Small intestine (tissue), 16 donors: ENCODE measurements at places on chromosomes 7 and 10.

DNA sequence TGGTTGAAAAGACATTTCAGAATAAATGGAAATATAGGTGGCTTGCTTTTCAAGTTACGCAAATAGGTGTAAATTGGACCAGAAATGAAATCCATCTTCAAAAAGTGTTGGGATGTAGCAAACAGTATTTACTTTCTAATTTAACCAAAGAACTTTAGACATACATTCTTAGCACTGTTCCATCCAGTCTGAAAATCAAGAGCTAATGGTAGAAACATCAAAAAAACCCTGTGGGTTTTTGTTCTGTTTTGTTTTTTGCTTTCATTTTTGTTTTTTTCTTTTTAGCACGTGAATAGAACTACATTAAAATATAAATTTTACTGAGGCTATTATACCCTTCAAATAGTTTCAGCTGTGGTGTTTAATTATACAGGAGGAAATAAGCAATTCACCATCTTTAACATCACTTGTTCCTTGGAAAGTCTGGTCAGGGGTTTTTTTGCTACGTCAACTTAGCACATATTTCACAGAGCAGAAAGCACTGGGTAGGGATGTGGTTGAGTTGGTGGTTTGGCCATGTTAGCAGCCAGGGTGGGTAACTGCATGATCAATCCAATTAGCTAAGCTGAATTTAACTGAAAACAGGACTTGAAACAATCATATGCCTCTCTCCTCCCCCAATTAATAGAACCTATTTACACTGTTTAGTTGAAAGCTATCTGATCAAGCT lies 275.4 kb upstream of the PFKP start:
- DNase-seq = no peak

- peak; percentile 52 for DNase-seq
These were observed 6.2 kb downstream of the PIK3AP1 start for GRCh38 chr10:96714031-96714590.

GRCh38 chr10:8049045-8049864 lies 5.2 kb upstream of the GATA3 start:
- peak; percentile 46 for DNase-seq

GRCh38 chr10:14592026-14592425 lies 182.7 kb downstream of the FAM107B start:
- DNase-seq = no peak

DNA sequence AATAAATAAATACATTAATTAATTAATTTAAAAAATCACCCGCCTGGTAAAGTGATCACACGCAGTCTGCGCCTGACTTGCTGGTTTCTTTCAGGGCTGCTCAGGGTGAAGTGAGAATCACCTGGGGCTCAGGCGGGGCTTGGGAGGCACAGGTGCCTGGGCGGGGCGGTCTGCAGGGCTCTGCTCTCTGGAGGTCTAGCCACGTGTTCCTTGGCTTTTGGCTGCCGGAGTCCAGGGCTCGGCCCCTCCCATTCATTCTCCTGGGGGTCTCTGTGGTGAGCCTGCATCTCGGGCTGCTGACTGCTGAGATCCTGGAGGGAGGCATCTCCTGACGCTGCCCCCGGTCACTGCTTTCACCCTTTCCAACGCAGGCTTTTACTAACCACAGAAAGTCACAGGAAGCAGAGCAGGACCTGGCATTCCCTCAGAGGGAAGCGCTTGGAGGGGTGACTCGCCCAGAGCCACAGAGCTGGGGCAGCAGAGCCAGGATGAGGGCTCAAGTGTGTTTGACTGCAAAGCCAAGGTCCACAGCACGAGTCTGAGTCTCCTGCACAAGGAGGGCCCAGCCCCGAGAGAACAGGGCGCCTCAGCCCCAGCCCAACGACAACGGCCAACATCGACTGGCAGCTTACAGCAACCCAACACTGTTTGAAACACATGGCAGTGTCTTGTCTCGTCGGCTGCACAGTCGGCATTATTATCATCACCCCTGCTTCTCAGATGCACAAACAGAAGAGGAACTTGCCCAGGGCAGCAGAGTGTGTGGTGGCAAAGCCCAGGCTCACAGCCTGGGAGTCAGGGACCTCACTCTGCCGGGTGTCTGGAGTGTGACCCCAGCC lies 22.4 kb upstream of the MNX1 start:
- no peak for DNase-seq

- no peak for DNase-seq
These were observed 60.4 kb downstream of the ARL4A start for GRCh38 chr7:12747687-12748306.

DNA sequence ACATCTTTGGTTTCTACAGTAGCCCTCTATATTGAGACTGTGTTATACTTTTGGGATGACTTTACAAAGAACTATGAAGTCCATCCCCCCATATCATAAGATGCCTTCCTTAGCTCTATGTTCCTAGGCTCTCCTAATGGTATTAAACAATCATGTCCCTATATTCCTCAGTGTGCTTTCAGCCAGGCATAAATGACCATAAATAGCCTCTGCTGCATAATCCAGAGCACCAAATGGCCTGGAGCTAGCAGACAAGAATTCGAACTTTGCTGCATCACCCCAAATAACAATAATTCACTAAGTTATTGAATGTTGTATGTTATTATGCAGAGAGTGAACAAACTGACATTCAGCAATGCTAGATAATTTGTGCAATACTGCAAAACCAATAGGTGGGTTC lies 405.2 kb downstream of the DGKB start:
- no peak for DNase-seq

GRCh38 chr7:102132209-102132752 lies 154.4 kb upstream of the SH2B2 start:
- no peak for DNase-seq

GRCh38 chr10:60369547-60369930 lies 20.1 kb downstream of the ANK3 start:
- no peak for DNase-seq

DNA sequence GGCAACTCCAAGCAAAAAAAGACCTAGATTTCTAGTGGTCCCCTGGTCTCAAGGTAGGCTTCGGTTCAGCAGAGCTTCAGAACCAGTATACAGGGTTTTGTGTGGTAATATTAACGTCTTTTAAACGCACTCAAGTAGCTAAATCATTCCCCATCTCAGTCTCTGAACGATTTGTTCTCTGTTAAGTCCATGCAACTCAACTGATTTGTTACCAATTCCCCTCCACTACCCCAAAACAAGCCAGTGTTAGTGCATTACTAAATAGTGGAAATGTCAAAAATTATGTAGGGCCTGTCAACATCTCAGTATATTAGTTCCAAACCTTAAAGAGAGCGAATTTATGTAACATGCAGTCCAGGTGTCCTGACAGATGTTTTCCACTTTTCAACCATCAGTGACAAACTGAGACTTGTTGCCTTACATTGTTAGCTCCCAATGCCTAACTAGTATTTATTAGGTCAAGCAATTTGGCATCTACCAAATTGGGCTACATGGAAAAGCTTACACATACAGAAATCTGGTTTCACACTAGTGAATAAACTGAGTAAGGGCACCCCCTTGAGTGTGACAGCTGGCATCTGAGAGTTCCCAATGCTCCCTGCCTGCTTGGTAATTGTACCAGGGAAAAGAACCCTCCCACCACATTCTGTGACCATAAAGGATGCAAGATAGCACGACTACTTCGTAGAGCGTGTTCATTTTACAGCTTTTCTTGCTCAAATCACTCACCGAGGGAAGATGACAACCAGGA lies 12.2 kb downstream of the HNRNPA2B1 start:
- DNase-seq = no peak

GRCh38 chr7:6530626-6531491 lies 20.4 kb downstream of the GRID2IP start:
- no peak for DNase-seq

DNA sequence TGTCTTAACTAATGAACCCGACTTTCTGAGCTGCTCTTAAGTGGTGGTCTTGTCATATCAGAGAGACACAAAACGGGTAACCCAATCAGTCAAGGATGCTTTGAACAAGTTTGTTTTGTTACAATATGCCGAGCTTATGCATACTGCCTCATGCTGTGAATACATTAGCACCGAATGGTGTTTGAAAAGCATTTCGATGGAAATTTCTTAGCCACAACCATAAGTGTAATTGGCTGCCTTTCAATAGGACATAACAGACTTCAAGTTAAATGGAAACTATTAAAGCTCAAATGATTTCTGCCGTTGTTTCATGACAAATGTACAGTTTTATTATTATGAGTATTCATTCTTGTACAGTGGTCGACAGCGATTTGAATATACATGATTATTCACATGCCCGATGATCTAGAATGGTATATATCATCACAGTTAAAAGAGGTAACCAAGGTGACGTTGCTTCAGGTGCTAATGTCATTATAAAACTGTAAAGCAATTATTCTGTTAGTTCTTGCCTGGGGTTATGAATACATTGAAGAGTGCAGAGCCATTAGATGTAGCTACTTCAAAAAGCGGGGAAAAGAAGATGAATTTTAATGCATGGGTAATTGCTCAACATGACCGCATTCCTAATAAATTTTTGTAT lies 118.8 kb downstream of the EBF3 start:
- no peak for DNase-seq

DNA sequence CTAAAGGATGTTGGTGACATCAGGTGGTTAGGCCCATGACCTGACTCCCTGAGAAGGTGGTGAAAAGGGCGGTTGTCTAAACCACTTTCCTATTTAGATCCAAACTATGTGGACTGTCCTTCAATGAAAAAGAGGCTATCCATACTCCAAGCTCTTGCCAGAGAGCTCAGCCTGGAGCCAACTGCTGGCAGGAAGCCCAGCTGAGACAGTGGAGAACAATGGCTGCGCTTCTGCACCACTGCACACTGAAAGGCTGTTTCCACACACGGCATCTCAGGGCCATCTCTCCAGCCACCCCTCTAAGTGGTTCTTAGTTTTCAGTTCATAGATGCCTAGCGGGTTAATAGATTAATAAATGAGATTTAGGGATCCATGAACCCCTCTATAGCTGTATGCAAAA lies 488.8 kb upstream of the ZMIZ1 start:
- no peak for DNase-seq

- no peak for DNase-seq
These were observed 37.0 kb upstream of the TMEM72 start for GRCh38 chr10:44874166-44874565.
